CMK (cell line): ENCODE measurements at places on chromosomes 7 and 10.

DNA sequence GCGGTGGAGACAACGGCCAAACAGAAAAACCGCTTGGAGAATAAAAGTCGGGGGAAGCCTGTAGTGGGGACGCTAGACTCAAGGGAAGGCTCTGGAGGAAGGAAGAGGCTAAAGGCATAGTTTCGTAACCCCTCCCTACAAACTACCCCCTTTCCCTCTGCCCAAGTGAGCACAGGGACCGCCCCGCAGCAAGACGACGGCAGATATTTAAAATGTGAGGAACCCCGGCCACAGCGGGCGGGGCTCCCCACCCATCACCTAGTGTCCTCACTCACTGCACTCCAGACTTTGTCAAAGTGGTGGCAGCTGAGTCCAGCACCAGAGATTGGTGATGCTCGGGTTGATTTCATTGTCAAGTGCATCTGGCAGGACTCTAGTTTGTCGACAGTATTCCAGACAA lies 69.1 kb downstream of the PRKAG2 start:
- DNase-seq, result no peak

DNA sequence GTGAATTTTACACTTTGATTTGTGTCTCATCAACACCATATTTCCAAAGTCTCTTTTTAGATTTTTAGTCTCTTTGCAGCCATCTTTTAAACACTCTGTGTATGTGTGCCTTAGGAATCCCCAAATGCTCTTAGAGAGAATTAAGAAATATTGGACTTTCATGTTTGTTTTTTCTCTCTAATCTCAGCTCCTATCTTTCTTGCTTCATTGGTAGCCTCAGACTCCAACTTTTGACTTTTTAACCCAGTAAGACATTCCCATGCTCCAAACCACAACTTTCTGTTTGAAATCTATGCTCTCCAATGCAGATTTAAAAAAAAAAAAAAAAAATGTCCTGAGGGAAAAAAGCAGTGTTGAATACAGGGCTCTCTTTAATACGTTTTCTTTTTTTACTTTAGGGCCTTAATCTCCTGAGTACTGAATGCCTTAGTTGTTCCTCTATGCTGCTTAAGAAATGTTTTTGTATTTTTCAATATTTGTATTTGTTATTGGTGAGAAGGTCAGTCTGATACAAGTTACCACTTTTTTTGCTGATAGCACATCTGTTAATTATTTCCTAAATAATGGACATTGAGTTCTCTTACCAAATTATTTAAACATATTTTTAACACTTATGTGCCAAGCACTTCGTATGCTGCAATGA lies 489.9 kb downstream of the NXPH1 start:
- no peak for DNase-seq

- DNase-seq, result no peak
These were observed 499.0 kb downstream of the TCERG1L start for GRCh38 chr10:130812381-130813148.

DNA sequence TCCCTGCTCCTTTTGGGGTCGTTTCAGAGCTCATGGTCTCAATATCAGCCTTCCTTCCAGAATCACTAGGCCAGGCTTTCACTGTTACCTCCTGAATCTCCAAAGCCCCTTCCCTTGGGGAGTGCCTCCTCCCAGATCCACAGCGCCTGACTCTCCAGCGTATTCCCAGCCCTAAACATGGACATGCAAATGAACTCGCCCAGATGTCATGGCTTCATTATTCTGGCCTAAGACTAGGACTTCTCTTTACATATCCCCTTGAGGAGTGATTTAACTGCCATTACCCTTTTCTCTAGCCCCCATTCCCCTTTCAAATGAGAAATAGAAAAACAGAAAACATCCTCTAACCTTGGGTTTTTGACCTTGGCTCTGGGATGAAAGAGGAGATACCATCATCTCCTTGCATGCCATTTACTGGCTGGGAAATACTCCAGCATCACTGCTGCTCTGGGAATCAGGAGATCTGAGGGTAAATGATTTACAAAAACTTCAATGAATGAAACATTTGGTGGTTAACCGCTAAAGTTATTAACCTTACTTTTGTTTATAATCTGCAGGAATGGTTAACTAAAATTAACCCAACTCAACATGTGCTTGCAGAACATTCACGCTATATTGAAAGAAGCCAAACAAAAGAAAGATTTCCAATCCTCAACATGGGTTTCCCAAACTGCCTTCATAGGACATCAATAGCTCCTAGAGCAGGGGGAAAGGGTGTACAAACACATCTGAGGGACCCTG lies 37.0 kb downstream of the FAM171A1 start:
- DNase-seq, result no peak

GRCh38 chr10:3960496-3960895 lies 175.5 kb upstream of the KLF6 start:
- no peak for DNase-seq

DNA sequence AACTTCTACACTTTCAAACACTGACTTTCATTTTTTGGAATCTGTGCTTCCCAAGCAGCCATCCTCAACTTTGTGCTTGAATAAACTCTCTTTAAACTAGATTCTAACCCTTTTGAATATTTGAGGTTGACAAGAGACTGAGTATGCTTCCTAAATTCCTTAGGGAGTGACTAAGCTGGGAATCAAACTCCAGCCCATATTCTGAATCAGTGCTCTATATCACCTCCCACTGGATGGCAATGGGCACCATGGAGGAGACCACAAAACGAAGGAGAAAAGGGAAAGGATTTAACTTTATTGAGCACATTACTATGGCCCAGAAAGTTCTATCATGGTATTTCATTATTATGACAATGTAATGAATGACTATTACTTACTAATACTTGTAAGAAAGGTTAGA lies 17.2 kb upstream of the SLC26A4 start:
- DNase-seq, result no peak

DNA sequence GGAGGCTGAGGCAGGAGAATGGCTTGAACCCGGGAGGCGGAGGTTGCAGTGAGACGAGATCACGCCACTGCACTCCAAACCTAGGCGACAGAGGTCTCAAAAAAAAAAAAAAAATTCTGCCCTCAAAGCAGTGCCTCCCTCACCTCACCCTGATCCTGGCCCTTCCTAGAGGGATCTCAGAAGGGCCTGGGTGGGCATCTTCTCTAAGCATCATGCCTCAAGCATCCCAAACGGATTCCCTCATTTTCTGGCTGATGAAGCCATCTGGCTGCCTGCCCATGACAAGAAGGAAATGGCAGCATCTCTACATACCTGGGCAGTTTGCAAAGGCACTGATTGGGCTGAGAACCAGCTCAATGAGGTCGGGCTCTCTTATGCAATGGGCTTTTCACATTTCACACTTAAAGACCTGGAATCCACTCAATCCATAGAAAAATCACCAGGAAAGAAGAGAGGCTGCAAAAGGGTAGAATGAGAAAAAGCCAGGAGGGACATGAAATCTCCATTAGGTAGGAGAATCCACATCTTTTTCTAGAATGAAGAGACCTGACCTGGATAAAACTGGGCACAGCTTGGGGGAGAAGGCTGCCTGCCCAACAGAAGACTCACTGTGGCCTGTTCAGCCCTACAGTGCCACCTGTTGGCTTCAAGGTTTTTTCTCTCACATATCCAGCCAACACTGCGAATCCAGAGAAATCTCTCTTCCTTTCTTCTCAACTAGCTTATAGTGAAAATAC lies 48.1 kb downstream of the PDLIM1 start:
- no peak for DNase-seq

DNA sequence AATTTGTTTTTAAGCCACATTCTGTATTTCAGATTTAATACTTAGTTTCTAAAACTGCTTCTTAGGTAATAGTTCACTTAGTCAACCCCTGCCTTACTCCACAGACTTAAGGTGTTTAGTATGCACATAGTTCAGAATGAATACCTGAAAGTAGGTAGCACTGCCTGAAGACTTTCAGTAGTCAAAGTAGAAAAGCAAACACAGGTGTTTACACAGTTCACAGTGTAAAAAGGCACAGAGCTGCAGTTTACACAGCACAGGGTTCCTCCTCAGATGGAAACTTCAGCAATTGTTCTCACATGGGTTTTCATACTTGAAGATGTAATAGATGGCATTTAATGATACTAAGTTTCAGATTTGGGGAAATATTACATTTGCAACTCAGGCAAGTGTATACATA lies 3.1 kb upstream of the PKD1L1 start:
- DNase-seq, result no peak

DNA sequence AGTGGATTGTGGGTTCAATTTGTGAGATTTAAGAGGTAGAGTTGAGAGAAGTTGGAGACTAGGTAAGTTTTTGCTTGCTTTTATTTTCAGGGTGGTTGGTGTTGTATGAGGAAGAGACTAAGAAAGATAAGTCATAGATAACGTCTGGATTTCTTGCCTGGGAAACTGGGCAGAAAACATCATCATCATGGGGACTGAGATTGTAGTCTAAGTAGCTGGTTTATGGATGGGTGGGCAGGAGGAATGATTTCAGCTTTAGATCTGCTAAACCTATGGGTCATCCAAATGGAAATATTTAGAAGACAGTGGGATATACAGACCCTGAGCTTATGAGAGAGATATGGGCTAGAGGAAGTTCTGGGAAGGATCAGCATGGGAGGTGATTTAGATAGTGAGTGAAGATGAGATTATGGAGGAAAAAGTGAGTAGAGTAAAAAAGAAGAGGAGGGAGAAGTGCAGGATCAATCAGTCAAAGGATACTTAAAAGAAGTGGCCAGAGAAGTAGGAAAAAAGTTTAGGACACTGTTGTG lies 169.8 kb downstream of the WNT2 start:
- DNase-seq, result no peak

GRCh38 chr7:107934991-107935770 lies 44.2 kb downstream of the DLD start:
- no peak for DNase-seq

DNA sequence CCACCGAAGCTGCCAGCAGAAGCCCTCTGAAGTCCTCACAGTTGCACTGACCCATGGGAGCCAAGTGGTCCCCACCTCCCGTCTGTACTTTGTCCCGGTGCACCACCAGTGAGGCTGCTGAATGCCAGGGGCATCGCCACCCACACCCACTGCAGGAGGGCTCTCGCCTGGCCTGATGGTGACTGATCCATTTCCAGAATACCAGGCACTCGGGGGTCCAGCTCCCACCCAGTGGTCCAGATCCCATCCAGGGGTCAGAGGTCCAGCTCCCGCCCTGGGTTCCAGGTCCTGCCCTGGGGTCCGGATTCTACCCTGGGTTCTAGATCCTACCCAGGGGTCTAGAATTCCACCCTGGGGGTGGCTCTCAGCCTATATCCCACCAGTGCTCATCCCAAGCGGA lies 9.1 kb upstream of the JAKMIP3 start:
- no peak for DNase-seq

- DNase-seq, result no peak
These were observed 31.3 kb upstream of the FXYD4 start for GRCh38 chr10:43340101-43340500.

GRCh38 chr10:124020981-124021815 lies 72.2 kb downstream of the CHST15 start:
- DNase-seq, result no peak

- no peak for DNase-seq
These were observed 53.5 kb upstream of the PPP2R2D start for GRCh38 chr10:131847241-131847783.

GRCh38 chr10:97887399-97887798 lies 37.8 kb downstream of the GOLGA7B start:
- peak; percentile 34 for DNase-seq

GRCh38 chr10:30738416-30738815 lies 108.9 kb upstream of the LYZL2 start:
- no peak for DNase-seq

GRCh38 chr7:22355620-22356009 lies 1.3 kb downstream of the RAPGEF5 start:
- DNase-seq, result no peak

- no peak for DNase-seq
These were observed 132.3 kb downstream of the HECW1 start for GRCh38 chr7:43244784-43245183.

DNA sequence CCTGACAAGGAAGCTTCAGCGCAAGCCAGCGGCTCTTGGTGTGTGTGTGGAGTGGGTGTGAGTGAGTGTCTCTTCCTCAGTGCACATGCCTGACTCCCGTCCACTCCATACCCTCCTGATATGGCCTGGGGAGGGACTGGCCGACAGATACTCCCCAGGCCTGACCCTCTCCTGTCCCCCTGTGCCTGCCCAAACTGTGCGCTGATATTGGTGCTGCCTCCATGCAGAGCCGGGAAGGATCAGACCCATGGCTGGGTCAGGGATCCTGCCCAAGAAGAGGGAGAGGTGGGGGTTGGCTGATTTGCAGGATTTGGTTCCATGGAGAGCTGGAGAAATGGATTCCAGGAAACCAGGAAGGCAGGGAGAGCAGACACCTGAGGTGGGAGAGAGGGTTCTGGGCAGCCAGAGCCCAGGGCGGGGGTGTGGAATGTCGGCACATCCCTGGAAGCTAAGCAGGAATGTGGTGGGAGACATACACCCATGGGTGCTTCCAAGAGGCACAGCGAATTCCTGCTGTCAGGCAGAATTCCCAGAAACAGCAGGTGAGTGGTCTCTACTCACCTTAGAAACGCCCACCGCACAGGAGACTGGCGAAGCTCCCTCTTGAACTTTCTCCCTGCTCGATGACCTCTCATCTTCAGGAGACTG lies 6.3 kb downstream of the CALML5 start:
- no peak for DNase-seq

DNA sequence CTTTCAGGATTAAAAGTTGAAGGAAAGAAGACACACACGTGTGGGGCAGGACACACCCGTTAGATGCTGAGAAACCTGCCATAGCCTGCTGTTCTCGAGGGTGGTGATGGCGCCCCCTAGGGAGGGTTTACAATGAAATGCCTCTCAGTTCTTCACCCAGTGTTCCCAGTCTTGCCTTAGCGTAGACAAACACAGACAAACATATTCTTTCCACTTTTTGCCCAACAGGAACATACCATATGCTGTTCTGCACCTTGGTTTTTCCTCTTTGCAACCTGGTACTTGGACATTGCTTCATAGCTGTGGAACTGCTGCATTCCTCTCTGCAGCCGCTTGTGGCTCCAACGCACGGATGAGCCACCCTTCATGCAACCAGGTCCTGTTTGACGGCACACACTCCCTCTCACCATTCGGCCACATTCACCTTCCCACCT lies 23.3 kb upstream of the HSPA12A start:
- no peak for DNase-seq

- no peak for DNase-seq
These were observed at the start of gene MKX for GRCh38 chr10:27745732-27746396. Gene MKX, minus strand, starts transcription at chr10:27745819. Its CDS starts 2,404 bp downstream, at chr10:27743415.

- no peak for DNase-seq
These were observed 83.2 kb upstream of the LEP start for GRCh38 chr7:128157906-128158305.

GRCh38 chr10:132838346-132838970 lies 52.5 kb upstream of the NKX6-2 start:
- DNase-seq, result no peak

DNA sequence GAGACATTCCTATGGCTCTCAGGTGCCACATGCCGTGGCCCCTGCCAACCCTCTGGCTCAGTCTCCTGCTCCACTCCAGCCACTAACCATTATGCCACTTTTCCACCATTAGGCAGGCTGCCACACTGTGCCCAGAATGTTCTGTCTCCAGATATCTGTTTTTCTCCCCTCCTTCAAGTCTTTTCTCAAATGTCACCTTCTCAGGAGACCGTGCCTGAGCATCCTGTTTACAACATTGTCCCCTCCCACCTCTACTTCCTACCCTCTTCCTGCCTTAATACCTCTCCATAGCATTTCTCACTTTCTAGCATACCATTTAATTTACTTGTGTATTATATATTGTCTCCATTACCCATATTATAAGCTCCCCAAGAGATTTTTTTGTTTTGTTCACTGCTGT lies 162.5 kb upstream of the LYZL2 start:
- no peak for DNase-seq

- no peak for DNase-seq
These were observed 16.4 kb upstream of the FOXK1 start for GRCh38 chr7:4665661-4666060.

GRCh38 chr10:74058658-74059057 lies 60.7 kb downstream of the VCL start:
- peak; percentile 45 for DNase-seq

GRCh38 chr10:71265618-71266146 lies 53.3 kb downstream of the UNC5B start:
- no peak for DNase-seq
